ENCODE measurements at places on chromosomes 3 and 15.

DNA sequence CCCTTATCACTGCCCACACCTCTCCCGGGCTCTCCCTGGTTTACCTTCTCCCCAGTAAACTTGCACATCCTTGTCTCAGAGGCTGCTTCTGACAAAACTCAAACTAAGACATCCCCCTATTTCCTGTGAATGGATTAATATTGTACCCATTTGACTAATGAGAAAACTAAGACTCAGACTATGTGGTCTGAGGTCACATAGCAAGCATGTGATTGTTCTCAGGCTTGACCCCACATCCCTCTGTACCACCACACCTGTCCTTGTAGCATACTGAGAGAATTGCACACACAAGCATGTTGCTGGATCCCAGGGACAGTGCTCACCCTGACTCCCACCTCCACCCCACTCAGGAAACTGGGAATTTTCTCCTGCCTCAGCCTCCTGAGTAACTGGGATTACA is 90.7 kb upstream of the HES1 start:
- no peak for DNase-seq

DNA sequence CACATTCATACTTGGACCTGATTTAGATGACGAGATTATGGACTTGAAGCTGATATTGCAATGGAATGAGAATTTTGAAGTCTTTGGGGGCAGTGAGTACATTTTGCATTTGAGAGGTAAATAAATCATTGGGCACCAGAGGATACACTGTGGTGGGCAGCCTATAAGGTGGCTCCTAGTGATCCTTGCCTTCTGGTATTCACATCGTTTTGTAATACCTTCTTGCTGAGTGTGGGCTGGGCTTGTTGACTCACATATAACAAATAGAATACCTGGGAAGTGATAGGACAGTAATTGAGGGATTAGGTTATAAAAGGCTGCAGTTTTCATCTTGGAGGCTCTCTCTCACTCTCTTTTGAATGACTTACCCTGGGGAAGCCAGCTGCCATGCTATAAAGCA is 605.5 kb upstream of the KCNMB2 start:
- no peak for DNase-seq

DNA sequence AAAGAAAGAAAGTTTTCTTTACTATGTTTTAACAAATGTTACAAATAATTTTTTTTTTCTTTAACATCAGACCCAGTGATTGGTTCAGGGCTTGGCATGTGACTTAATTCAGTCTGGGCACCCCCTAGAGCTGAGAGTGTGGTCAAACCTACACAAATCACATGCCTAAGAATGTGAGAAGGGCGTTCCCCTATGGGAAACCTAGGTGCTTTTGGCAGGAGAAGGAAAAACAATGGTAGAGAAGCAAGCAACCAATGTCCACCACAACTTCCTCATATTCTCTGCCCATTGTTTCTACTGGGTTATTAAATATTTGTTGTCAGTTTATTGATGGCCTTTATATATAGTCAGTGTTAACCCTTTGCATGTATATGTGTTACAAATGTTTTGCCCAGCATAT is 21.4 kb upstream of the PIAS1 start:
- DNase-seq: no peak

DNA sequence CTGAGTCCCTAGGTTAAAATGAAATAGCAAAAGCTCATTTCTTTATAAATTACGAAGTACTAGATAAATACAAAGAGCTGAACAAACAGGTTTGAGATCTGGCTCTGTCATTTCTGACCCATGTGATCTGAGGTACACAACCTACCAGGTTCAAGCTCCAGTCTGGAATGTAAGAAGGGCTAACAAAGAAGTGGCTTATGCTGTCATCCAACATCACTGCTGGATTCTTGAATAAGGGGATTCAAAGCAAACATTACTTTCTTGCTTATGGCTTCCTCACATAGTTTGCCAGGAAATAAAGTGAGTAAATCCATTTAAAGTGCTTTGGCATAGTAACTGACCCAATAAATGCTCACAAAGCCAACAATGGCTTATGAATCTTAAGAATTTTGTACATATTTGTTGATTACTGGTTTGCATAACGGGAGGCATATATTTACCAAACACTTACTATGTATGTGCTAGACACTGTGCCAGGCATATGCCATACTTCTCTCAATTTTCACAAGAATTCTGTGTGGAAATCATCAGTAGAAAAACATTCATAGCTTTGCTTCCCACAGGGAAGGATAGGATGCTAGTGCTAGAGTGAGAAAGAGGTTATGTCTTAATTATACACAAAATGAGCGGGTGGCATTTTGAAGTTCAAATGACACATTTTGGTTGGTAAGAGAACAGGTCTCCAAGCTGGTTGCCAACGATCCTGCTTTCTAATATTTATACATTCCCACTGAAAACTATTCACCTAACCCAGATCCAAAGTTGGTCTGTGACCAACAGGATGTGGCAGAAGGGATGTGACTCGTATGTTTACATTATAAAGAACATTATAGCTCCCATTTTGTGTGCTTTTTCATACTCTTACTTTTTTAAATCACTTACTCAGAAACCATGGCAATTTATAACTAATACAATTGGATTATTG is 38.7 kb upstream of the CSPG5 start:
- DNase-seq: no peak

GRCh38 chr3:150975992-150976368 is 3.5 kb upstream of the CLRN1 start:
- DNase-seq: no peak

- no peak for DNase-seq
Observed at GRCh38 chr3:179902061-179902460, 134.7 kb downstream of the PEX5L start.

- no peak for DNase-seq
Observed at GRCh38 chr3:185995352-185995751, 57.5 kb upstream of the TRA2B start.

DNA sequence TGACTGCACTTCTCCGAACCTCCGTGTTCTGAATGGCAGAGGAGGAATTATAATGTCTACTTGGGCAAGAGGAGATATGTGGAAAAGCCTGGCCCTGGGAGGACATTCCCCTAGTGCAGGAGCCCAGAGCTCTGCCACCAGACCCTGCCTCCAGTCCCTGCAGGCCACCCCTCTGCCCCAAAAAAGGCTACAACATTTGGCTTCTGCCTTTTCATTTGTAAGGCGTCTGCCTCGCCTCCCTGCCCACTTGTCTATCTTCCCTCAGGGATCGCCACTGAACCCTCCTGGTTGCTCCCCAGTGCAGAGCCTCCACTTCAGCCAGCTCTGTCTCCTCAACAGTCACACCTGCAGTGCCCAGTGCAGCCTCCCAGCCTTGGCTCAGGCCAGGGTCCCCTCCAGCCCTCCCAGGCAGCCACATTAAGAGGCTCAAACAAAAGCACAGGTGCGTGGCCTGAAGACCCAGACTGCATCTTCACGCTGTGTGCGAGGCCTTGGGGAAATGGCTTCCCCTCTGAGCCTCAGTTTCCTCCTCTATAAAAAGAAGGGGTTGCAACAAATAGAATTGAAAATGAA is 125.9 kb upstream of the SMAD3 start:
- DNase-seq: no peak

- DNase-seq: no peak
Observed at GRCh38 chr3:47010910-47011309, 31.4 kb downstream of the NBEAL2 start.

DNA sequence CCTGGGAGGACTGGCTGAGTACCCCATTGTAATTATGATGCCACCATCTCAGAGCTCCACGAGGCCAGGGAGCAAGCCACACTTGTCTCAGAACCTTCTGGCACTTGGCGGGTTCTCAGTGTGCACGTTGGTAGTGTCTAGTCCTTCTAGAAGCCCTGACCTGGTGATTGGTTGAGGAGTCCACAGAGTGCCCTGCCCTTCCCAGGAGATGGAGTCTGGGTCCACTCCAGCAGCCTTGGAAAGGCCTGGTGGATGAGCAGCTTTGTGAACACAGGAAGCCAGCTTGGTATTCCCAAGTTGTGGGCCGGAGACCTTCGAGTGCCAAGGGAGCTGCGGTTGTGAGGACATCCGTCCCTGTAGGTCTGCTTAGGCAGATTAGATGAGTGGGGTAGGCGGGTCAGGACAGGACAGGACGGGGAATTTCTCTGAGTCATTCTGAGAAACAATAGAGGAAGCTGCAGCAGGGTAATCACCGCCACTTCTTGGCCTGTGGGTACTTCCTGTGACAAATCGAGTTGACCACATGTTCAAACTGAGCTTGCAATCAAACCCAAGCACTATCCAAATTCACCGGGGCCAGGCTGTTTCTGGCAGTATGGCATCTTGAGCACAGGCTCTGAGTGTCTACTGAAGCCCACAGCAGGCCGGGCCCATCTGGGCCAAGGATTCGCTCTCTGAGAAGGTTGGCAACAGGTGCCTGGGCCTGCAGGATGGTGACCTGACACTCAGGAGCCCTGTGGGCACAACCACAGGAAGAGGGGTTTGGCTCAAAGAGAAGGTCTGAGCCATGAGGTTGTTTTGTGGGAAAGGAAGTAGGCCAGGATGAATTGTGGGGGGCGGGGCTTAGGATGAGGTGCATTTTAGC is 71.5 kb upstream of the PLXNA1 start:
- peak; percentile 57 for DNase-seq

- no peak for DNase-seq
Observed at GRCh38 chr3:111070772-111071256, 802 bp upstream of the NECTIN3 start.

DNA sequence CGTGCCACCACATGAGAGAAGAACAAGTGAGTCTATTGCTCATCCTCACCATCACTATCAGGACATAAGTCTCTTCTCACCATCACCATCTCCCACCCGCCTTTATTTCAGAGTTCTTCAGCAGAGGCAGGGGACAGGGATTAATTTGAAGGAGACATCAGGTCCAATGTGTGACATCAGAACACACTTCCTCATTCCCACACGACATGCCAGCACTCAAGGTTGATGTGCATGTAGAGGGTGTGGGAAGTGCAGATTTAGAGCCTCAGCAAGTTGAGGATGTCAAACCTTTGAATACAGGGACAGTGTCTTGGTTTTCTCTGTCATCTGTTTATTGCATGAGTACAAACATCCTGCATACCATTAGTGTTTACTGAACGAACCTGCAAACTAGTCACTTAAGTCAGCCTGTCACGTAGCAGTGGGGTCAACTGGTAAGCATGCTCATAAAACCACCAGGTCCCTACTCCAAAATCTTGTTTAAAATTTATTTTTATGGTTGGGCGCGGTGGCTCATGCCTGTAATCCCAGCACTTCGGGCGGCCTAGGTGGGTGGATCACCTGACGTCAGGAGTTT is 104.4 kb downstream of the MYLK start:
- DNase-seq: no peak

DNA sequence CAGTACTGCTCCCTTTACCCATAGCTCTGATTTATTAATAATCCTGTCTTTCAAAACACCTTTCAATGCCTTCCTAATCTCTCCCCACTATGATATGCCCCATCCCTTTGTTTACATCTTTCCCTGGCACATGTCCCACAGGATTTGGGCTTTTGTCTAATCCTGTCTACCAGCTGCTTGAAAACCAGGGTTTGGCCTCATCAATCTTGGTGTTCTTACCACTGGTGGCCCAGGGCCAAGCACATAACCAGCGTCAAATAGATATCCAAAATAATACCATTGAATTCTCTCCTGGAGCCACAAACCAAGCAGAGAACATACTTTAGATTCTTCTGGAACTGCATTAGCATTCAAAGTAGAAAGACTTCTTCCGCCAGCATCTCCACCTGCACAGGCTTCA is 104.8 kb upstream of the PPP2R3A start:
- DNase-seq: no peak

GRCh38 chr15:78317145-78317836 is 17.9 kb upstream of the SKIC8 start:
- no peak for DNase-seq

GRCh38 chr3:60752809-60753208 is 498.4 kb downstream of the FHIT start:
- DNase-seq: no peak

GRCh38 chr3:118485693-118486092 is 549.0 kb downstream of the IGSF11 start:
- DNase-seq: no peak

- no peak for DNase-seq
Observed at GRCh38 chr15:85709250-85709649, 85.5 kb downstream of the KLHL25 start.

DNA sequence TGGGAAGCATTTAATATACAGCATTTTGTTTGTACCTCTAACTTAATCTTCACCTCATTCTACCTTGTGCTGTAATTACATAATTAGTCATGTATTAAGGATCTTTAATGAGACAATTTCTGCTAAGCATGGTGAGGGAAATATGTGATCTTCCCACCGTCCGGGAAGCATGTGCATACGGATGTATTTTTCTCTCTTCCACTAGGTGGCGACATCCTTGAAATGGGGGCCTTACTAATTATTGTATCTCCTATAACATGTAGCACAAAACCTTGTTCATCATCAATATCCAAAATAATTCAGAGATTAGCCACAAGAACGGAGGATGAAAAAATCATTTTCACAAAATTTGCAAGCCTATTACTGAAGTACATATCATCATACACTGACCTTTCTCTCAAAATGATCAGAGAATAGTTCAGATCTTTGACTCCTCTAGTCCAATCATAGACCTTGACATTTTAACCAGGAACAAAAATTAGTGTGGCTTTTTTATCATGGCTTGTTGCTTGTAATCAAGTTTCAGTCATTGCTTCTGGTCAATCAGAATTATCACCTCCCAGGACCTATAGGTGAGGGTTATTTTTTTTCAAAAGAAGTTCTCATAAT is 148.9 kb upstream of the GBE1 start:
- DNase-seq: no peak

- no peak for DNase-seq
Observed at GRCh38 chr3:21508246-21508645, 242.8 kb downstream of the ZNF385D start.

- DNase-seq: no peak
Observed at GRCh38 chr3:184981071-184981470, 169.1 kb downstream of the VPS8 start.
